ENCODE measurements at places on chromosomes 5 and 9. TPM values are rescaled to one million over a fixed set of nuclear protein-coding genes. Genes with fewer than 3 reads are reported as not detected.

- H3K4me3 ChIP-seq = no peak overlapping the region
- no peaks in the 10 kb centered on the region for H3K36me3 ChIP-seq
- no peaks in the 10 kb centered on the region for H3K4me1 ChIP-seq
- no peaks in the 10 kb centered on the region for H3K27me3 ChIP-seq
- no peak for DNase-seq
These were observed 44.1 kb downstream of the ZCCHC9 start for GRCh38 chr5:81345411-81346003.

DNA sequence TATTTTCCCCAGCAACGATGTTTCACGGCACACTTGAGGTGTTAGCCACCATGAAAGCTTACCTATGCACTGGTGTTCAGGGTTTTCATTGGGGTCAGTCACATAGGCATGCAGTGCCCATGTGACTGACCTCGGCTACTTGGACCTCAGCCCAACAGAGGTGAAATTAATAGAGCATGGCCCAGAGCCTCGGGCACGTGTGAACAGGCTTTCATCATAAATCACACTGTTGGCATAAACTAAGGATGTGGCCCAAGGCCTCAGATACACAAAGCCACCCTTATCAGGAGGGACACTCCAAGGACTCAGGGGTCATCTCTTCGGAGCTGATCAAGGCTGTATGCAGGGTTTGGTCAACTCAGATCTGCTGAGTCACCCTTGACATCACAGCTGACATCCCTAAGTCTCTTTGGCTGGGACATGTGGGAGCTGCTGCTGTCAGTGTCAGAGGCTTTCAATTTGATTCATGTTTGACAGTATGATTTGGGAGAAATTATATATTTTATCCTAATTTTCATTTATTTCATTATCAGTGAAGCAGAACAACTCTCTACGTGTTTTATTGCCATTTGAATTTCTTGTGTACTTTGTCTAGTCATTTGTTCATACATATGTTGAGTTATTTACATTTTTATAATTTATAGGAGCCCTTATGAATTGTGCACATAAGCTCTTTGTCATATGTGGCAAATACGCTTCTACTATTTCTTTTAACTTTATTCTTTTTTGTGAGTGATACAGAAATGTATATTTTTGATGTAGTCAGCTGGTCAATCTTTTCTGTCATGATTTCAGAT is 59.7 kb upstream of the ANKRD33B start:
- H3K4me1 ChIP-seq = no peaks in the 10 kb centered on the region
- peaks cover 1% of the 10 kb centered on the region for H3K36me3 ChIP-seq
- H3K4me3 ChIP-seq = no peak overlapping the region
- no peak overlapping the region for H3K27ac ChIP-seq

- H3K4me1 ChIP-seq = peaks cover 35% of the 10 kb centered on the region
- H3K27me3 ChIP-seq = peaks cover 10% of the 10 kb centered on the region
- no peak overlapping the region for H3K4me3 ChIP-seq
- H3K27ac ChIP-seq = peak overlapping the region; percentile 73
- H3K36me3 ChIP-seq = no peaks in the 10 kb centered on the region
These were observed 12.3 kb upstream of the OBP2A start for GRCh38 chr9:135533674-135534073.

GRCh38 chr5:82812575-82812974 is 264.6 kb downstream of the TMEM167A start:
- no peak for DNase-seq
- peaks cover 6% of the 10 kb centered on the region for H3K4me1 ChIP-seq
- H3K27me3 ChIP-seq = no peaks in the 10 kb centered on the region

DNA sequence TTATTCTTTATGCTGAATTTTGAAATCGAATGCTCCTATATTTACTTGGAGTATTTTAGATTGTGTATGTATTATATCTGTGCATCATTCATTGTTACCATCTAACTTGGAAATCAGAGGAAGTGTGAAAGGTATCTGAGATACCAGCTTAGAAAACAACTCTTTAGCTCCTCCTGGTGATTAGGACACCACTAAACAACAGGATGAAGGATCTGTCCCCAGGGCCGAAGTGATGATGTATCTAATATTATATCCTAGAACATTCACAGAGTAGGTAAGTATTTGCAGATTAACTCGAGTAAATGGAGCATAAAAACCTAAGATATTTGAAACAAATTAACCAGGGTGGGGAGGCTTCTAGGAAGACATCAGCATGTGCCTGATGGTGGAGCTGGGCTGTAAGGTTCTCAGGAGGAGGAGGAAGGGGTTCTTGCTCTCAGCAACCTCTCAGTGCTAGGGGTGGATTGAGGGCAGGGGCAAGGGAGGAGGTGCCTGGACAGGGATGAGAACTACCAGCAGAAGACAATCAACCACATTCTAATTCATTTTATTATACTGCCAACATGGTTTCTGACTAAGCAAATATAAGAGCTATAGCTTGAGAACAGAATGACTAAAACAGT is 2.6 kb upstream of the NFIL3 start:
- H3K27me3 ChIP-seq = no peaks in the 10 kb centered on the region
- DNase-seq = no peak
- H3K27ac ChIP-seq = no peak overlapping the region
- no peaks in the 10 kb centered on the region for H3K36me3 ChIP-seq
- no peak overlapping the region for H3K4me3 ChIP-seq

DNA sequence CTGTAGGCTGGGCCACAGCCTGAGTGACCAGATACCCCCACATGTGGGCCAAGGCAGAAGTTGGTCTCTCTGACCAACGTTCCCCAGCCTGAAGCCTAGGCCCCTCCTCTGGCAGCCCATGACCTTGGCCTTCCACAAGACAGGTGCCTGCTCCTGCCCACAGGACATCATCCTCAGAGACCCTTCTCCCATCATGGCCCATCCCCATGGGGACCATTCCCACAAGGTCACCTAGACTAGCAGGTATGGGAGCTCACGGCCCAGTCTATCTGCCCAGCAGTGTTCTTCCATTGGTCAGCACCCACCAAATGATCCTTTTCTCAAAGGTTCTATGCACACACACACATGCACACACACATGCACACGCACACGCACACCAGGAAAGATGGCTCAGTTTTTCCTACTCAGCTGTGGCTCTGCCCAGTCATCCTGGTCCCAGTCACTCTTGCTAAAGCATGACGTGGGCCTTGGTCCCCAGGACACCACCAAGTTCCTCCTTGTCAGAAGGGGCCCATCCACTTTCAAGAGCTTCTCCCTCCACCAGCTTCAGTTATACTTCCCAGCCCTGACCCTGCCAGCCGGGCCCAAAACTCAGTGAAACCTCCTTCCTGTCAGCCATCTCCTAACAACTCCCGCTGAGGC is 65.4 kb downstream of the PAX5 start:
- H3K4me3 ChIP-seq = no peak overlapping the region
- no peaks in the 10 kb centered on the region for H3K36me3 ChIP-seq

- peaks cover 21% of the 10 kb centered on the region for H3K27me3 ChIP-seq
- H3K4me1 ChIP-seq = no peaks in the 10 kb centered on the region
- no peak overlapping the region for H3K4me3 ChIP-seq
- no peak overlapping the region for H3K27ac ChIP-seq
- H3K36me3 ChIP-seq = no peaks in the 10 kb centered on the region
These were observed 57.7 kb downstream of the LMX1B start for GRCh38 chr9:126671381-126671831.

- H3K27ac ChIP-seq = no peak overlapping the region
- no peak overlapping the region for H3K4me3 ChIP-seq
- DNase-seq = no peak
- H3K36me3 ChIP-seq = no peaks in the 10 kb centered on the region
- peaks cover 27% of the 10 kb centered on the region for H3K4me1 ChIP-seq
These were observed 48.8 kb downstream of the ZNF366 start for GRCh38 chr5:72458407-72458806.

DNA sequence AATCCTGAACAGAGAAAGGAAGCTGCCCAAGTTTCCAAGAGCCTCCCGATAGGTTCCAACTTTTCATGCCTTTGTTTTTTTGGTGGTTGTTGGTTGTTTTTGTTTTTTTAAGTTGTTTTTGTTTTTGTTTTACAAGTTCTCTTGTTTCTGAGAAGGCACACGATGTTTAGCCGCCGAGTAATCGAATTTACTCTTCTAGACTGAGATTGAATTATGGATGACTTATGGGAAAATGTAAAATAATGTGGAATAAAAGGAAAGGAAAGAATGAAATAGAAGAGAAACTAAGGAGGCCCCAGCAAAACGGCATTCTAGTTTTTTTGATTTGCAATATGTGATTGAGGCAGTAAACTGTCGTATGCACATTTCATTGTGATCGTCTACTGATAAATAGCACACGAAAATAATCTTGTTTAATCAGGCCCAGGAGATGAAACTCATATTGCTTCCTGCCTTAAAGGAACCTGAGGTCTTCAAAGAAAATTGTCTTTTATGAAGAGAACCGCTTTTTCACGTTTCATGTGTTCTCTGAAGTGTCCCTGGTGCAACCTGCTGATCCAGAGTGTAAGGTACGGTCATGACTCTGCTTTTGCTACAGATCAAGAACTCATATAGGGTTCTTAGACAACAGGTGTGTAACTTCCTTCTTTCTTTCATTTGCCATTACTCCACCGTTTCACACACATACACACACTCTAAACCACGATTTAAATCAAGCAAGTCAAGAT is 1.3 kb upstream of the GNAQ start:
- DNase-seq = no peak
- peaks cover 40% of the 10 kb centered on the region for H3K4me1 ChIP-seq
- peak overlapping the region; percentile 90 for H3K4me3 ChIP-seq
- H3K27ac ChIP-seq = peak overlapping the region; percentile 98
- H3K27me3 ChIP-seq = no peaks in the 10 kb centered on the region
- no peaks in the 10 kb centered on the region for H3K36me3 ChIP-seq

GRCh38 chr9:121768416-121769015 is 117.1 kb downstream of the DAB2IP start:
- no peaks in the 10 kb centered on the region for H3K27me3 ChIP-seq
- H3K4me1 ChIP-seq = peaks cover 72% of the 10 kb centered on the region
- peak; percentile 40 for DNase-seq

- no peaks in the 10 kb centered on the region for H3K4me1 ChIP-seq
- H3K27ac ChIP-seq = no peak overlapping the region
- H3K36me3 ChIP-seq = peaks cover 3% of the 10 kb centered on the region
- H3K27me3 ChIP-seq = no peaks in the 10 kb centered on the region
- no peak for DNase-seq
- H3K4me3 ChIP-seq = no peak overlapping the region
These were observed 295.8 kb downstream of the DMRTA1 start for GRCh38 chr9:22742401-22742800.

DNA sequence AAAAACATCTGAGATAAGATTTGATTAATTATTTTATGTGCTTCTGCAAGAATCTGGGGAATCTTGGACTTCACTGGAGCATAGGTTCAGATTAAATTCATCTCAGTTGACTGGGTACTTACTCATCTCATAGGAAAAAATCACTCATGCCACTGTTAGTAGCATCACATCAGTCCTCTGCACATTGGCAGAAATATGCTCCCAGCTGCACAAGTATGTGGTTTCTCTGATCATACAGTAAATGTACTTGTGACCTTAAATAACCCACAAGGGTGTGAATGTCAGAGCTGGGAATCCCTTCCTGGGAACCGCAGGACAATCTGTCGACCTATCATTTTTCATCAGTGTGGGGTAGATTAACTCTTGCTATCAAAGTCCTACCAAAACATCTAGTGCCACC is 203.7 kb upstream of the SLC24A2 start:
- H3K4me3 ChIP-seq = no peak overlapping the region
- peaks cover 26% of the 10 kb centered on the region for H3K4me1 ChIP-seq
- no peaks in the 10 kb centered on the region for H3K36me3 ChIP-seq
- no peak for DNase-seq
- H3K27ac ChIP-seq = no peak overlapping the region

DNA sequence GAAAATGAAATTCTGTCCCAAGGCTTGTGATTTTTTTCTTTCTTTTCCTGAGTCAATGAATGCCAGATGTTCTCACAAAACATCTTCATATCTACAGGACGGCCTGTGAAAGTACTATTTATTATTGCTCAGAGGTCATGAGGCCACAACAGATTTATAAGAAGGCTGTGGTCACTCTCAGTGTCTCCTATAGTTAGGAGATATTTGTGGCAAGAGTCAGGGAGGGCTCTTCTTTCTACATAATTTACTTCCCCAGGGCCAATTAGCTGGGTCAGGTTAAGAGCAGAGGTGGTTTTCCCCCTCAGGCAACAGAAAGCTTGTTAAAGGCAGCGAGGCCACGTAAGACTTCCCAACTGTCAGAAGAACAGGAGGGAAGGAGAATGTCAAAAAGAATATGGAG is 248.7 kb downstream of the SLIT3 start:
- no peak overlapping the region for H3K4me3 ChIP-seq
- no peaks in the 10 kb centered on the region for H3K27me3 ChIP-seq
- H3K4me1 ChIP-seq = peaks cover 39% of the 10 kb centered on the region

GRCh38 chr9:2764353-2764752 is 47.0 kb downstream of the KCNV2 start:
- peaks cover 16% of the 10 kb centered on the region for H3K36me3 ChIP-seq
- peaks cover 14% of the 10 kb centered on the region for H3K4me1 ChIP-seq
- no peak overlapping the region for H3K4me3 ChIP-seq
- H3K27ac ChIP-seq = no peak overlapping the region
- H3K27me3 ChIP-seq = no peaks in the 10 kb centered on the region

DNA sequence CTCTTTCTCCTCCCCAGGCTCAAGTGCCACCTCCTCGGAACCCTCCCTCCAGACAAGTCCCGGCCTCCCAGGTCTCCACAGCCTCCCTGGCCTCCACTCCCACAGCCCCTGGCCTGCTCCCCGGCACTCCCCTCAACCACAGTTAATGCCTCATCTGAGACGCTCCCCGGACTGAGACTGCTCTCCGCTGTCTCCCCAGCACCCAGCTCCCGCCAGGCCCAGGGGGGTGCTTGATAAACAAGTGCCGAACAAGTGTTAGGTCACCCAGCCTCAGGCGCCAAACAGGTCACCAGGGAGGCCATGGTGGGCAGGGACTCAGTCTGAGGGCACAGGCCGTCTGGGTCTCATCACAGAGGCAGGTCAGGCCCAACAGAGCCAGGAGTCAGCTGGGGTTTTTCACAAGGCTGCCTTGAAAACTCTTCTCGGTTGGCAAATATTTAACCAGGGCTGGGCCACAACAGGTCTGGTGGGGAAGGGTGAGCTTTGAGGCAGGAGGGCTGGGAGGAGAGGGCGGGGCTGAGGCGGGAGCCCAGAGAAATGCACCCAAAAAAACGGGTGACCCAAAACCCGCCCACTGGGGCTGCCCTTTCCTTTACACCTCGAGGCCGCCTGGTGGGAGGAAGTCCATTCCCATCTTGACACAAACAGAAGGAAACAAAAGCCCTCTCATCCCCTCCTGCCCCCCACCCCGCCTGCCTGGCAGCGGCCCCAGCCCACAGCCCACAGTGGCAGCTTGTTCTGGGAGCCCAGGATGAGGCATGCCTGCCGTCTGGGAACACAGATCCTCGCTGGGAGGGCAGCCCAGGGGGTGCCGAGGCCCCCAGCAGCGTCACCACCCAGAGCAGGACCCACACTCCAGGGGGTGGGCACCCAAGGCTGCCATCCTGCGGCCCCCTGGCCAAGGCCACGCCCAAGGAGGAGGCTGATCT is 66.6 kb upstream of the STXBP1 start:
- H3K4me3 ChIP-seq = peak overlapping the region; percentile 40
- DNase-seq = no peak
- peaks cover 92% of the 10 kb centered on the region for H3K4me1 ChIP-seq
- peak overlapping the region; percentile 96 for H3K27ac ChIP-seq
- peaks cover 6% of the 10 kb centered on the region for H3K36me3 ChIP-seq
- H3K27me3 ChIP-seq = no peaks in the 10 kb centered on the region

GRCh38 chr9:27124151-27124550 is 15.1 kb downstream of the TEK start:
- H3K4me1 ChIP-seq = peaks cover 43% of the 10 kb centered on the region
- no peak overlapping the region for H3K4me3 ChIP-seq
- no peak for DNase-seq
- H3K27me3 ChIP-seq = no peaks in the 10 kb centered on the region
- H3K27ac ChIP-seq = peak overlapping the region; percentile 86

The N4BP3 gene
- 0.44 TPM for total RNA-seq

The TRPM6 gene
- total RNA-seq = 0.02 TPM

The ABO gene
- total RNA-seq = not detected

The KIAA1191 gene
- total RNA-seq = 91.5 TPM

The ROPN1L gene
- 0.39 TPM for total RNA-seq

The IL17B gene
- 1.1 TPM for total RNA-seq

The PCDHGA8 gene
- total RNA-seq = 0.51 TPM

The HRH2 gene
- 0.38 TPM for total RNA-seq

All from chondrocyte (in vitro differentiated cells).